ENCODE measurements at places on chromosomes 5 and 9.

DNA sequence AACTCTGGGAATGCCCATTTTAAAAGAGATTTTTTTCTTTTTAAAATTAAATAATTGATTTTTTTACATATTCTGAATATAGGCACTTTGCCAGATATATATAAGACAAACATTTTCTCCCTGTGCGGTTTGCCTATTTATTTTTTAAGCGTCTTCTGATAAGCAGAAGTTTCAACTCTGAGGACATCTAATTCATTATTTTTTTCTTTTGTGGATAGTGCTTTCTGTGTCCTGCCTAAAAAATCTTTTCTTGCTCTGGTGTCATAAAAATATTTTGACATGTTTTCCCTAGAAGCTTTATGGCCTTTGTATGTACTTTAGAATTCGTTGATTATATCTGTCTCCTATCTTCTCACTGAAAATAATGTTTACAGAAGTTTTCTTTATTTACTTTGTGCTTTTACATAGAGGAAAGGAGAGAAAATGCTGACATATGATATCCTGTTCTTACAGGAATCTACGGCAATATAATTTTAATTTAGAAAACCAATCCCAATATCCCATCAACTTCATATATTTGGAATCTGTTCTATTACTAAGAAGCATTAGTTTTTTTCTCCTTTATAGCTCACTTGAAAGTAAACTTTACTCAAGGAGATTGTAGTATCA lies 111.9 kb upstream of the EFNA5 start:
- DNase-seq, result no peak

DNA sequence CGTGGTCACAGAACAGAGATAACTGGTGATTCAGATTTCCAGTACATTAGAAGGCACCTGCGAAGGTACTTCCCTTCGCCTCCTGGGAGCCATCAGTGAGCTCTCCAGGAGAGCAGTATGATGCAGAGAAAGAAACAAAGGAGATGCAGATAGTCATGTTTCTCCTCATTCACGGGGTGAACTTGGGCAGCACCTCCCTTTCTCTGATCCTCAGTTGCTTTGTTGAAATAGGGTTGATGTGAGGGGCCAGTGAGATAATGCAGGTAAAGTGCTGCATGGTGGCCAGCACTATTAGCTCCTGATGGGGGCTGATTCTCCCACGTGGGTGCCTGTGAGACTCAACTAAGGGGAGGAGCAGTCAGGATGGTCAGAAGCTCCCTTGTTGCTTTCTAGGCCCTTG lies 46.6 kb upstream of the ZNF169 start:
- DNase-seq, result no peak

DNA sequence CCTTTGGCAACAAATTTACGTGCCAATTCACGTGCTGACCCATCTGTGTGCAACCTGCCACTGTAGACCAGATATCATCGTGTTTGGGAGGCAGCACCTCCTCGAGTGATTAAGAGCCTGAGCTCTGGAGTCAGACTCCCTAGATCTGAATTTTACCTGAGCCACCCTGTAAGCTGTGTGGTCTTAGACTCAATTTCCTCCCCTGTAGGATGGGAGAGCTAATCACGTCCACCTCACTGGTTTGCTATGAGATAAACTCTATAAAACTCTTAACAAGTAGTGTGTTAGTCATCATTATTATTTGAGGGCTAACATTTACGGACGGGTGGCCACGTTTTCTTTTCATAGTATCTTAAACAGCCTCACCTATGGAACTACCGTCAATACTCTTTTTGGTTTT lies 220.0 kb upstream of the ADAMTSL1 start:
- DNase-seq, result no peak

GRCh38 chr5:88967633-88968585 lies 84.9 kb upstream of the MEF2C start:
- no peak for DNase-seq

GRCh38 chr9:95499847-95500246 lies 16.9 kb downstream of the PTCH1 start:
- no peak for DNase-seq

Data from suppressor macrophage treated with lipopolysaccharide for 1 hour (primary cell).